GM10248 (cell line): ENCODE measurements at places on chromosomes 6 and 20.
A peak's percentile ranks its signal among the peaks of the same experiment; 100 is the strongest.

DNA sequence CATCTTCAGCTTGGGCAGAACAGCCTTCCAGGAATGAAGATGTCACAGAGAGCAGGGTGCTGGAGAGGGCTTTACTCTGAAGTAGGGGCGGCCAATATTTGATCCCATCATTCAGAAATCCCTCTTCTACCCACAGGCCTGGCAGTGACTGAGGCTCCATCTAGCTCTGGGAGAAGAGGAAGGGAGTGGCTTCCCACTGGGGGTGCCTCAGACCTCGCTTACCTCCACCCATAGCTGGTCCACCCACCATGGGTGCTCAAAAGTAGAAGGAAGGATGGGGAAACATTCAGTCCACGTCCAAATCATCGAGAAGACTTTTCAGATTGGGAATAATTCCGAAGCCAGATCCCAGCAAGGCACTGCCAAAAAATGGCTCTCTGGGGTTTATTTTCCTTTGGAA, 11.8 kb upstream of the THBD start:
- no peak for DNase-seq

- no peak for DNase-seq
Observed at GRCh38 chr20:2626853-2627541, 25.4 kb upstream of the NOP56 start.

- no peak for DNase-seq
Observed at GRCh38 chr20:24647713-24648112, 178.3 kb downstream of the SYNDIG1 start.

DNA sequence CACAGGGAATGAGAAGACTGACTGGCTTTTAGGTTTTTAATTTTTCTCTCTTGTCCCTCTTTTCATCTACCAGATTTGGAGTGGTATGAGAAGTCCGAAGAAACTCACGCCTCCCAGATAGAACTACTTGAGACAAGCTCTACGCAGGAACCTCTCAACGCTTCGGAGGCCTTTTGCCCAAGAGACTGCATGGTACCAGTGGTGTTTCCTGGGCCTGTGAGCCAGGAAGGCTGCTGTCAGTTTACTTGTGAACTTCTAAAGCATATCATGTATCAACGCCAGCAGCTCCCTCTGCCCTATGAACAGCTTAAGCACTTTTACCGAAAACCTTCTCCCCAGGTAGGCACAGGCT, 644 bp downstream of the MAD2L1BP start:
- DNase-seq, result no peak

DNA sequence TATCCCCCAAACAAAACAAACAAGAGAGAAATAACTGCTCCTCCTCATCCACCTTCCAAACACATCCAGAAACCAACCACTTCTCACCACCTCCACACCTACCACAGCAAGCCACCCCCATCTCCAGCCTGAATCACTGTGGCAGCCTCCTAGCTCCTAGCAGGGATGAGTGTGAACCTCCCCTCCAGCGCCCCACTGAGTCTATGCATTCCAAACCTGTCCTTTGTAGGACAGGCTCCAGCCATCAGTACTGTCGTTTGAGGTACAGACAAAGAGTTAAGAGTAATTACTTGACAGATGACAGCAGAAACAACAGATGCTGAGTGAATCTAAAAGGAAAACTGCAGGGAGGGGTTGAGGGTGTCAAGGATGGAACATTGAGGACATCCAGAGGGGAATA, 2.4 kb downstream of the METTL24 start:
- DNase-seq, result no peak

GRCh38 chr6:17486680-17487079, 93.3 kb downstream of the CAP2 start:
- DNase-seq, result no peak

- DNase-seq, result no peak
Observed at GRCh38 chr6:2794171-2794730, 29.1 kb downstream of the WRNIP1 start.

GRCh38 chr6:169172456-169172855, 81.2 kb downstream of the THBS2 start:
- DNase-seq, result no peak

GRCh38 chr6:23305325-23305943, 736.1 kb downstream of the HDGFL1 start:
- DNase-seq, result no peak

GRCh38 chr20:531608-532007, 12.0 kb downstream of the CSNK2A1 start:
- DNase-seq, result peak; percentile 13

GRCh38 chr6:74069089-74069581, 373.1 kb downstream of the CD109 start:
- no peak for DNase-seq

GRCh38 chr6:167731731-167732422, 94.8 kb upstream of the AFDN start:
- DNase-seq, result no peak

- no peak for DNase-seq
Observed at GRCh38 chr20:1651268-1652058, 6.1 kb downstream of the SIRPG start.

DNA sequence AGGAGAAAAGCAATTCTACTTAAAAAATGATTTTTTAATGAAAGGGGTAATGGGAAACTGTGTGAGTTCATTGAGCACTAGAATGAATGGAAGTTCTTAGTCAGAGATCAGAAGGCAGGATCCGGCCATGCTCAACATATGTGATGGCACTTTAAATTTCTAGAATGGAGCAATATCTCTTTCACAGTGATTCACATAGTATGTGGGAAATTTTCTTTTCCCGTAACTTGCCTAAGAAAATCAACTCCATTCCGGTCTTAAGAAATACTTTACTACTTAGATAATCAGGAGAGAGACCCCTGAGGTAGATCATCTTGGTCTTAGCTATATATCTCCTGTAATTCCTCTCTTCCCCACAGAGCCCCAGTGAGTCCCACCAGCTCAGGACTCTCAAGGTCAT, 131.8 kb downstream of the SCML4 start:
- no peak for DNase-seq

DNA sequence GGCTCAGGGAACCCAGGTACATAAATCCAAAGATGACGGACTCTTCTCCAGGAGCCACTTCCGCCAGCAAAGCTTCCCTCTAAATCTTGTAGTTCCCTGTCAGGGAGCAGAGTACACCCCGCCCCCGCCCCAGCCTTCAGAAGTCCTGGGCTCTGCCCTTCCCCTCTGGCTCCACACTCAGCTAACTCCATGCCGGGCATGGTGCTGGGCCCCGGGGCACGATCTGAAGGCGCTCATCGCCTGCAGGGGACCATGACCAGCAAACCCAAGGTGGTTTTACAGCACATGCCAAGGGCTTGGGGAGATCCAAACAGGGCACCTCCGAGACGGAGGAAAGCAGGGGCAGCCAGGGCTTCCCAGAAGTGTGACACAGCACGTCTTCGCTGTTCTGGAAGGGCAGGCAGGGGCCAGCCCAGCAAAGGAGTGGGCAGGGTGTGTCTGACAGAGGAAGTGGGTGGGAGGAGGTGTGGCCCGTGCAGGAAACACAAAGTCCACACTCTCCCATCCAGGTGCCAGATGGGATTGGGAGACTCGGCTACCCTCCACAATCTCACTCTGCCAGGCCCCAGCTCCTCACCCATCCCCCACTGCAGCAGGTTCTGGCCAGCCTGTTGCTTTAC, 41.6 kb upstream of the SLC22A2 start:
- DNase-seq, result no peak

DNA sequence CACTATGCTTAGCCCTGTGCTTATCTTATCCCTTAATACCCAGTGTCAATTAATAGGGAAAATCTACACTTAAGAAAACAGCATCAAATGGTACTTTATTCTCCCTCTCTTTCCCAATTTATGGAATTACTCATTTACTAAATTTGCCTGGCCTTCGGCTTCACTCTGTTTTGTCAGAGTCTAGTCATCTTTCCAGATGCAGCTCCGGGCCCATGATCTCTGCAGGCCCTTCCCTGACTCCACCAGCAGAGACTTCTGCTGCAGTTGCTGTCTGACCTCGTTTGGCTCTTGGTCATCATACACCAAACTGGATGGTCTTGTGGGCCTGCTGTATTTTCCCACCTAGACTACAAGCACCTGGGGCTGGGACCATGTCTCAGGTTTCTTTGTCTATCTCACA, 27.4 kb downstream of the MRS2 start:
- no peak for DNase-seq
